Cerebellum (tissue), 4 donors: ENCODE measurements at places on chromosomes 13 and 19. TPM values are rescaled to one million over a fixed set of nuclear protein-coding genes. Genes with fewer than 3 reads are reported as not detected.

The MOB3A gene
- 14.8 TPM for total RNA-seq

DNA sequence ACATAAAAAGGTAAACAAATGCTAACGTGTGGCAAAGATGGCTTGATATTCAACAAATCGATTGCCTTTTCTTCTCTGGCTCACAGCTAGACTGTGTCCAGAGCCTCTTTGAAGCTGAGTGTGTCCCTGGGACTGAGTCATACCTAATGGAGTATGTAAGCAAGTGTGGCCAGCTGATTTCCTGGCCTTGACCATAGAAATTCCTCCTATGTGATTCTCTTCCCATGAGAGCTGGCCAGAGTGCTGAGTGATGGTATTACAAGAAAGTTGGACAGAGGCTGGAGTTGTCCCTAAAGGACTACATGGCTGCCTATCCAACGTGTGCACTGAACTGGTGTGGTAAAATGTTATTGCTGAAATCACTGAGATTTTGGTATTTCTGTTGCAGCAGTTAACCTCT is 320.1 kb upstream of the SLC10A2 start:
- no peak for DNase-seq

DNA sequence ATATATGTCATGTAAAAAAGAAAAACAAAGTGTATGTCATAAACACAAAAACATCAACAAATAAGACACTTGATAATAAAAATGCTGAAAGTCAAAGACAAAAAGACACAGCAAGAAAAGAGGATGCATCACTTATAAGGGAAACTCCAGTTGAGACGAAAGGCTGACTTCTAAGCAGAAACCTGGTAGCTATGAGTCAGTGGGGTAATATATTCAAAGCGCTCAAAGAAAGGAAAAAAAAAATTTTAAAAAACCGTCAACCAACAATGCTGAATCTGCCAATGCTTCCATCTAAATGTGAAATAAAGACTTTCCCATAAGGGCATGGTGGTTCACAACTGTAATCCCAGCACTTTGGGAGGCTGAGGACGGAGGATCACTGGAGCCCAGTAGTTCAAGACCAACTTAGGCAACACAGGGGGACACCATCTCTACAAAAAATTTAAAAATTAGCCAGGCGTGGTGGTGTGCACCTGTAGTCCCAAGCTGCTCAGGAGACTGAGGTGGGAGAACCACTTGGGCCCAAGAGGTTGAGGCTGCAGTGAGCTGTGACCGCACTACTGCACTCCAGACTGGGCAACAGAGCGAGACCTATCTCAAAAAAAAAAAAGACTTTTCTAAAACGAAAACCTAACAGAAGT is 24.0 kb downstream of the USP12 start:
- no peak for DNase-seq

GRCh38 chr13:111480976-111481375 is 160.5 kb downstream of the TEX29 start:
- no peak for DNase-seq

GRCh38 chr13:83340170-83340569 is 542.1 kb downstream of the SLITRK1 start:
- DNase-seq: no peak

DNA sequence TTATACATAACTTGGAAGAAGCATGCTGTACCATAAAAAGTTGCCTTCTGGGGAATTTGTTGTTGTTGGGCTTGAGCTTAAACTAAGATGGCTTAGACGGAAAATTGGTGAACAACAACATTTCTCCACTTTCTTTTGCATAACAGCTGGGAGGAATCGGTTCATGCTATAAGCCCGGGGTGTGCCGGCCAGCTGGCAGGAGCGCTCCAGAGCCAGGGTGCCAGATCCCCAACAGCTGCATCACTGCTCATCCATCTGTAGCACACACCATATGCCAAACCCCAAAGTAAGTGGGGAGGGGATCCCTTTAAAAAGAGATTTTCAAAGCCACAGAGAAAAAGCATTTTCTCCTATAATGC is 419.5 kb upstream of the ARGLU1 start:
- no peak for DNase-seq

DNA sequence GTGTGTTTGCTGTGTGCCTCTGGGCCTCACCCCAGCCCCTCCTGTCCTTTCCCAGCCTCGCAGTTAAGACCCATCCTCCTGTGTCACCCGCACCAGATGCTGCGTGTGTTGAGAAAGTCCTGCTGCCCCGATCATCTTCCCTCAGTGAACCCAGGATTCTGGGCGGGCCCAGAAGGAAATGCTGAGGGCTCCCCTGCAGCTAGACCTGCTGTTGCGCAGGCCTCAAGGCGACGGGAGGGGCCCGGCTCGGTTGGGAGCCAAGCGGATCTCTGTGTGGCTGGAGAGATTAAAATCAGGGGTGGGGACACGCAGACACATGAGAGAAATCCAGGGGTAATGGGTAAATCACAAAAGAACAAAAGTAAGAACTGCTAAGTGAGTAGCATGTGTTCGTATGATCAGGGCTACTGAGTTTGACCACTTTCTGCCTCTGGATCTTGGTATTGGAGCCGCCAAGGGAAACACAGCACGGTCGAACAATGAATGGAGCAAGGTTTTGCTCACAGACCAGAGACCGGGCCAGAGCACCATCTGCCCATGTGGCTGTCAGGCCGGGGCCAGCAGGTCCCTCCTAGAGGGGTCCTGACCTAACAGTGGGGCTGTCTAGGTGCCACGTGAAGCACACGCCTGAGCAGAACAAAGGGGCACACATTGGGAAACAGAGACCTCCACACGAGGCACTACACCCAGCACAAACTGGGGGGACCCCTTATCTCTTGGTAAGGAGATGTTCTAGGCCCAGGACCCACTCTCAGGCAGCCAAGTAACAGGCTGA is 7.1 kb downstream of the ZSCAN1 start:
- no peak for DNase-seq

The KLK3 gene
- total RNA-seq: not detected
